ENCODE measurements at places on chromosomes 5 and 9.

GRCh38 chr5:157917899-157918809, 59.2 kb upstream of the CLINT1 start:
- peak; percentile 47 for DNase-seq

DNA sequence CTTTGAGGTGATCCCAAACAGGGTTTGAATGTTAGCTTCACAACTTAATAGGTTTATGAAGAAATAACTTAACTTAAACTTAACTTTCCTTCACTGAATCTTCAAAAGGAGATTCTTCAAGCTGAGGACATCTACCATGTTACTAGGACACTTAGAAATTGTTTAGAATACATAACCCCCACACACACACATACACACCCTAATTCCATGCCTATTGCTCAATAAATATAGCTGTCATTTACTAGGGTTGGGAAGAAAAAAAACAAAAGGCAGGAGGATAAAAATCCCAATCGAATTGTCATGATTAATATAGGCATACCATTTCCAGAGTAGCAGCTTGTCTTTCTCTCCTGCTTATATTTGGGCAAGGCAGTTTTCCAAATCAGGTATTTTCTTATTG, 68.3 kb downstream of the ALDH1A1 start:
- no peak for DNase-seq

GRCh38 chr5:73438645-73439470, 9.7 kb downstream of the FOXD1 start:
- no peak for DNase-seq

DNA sequence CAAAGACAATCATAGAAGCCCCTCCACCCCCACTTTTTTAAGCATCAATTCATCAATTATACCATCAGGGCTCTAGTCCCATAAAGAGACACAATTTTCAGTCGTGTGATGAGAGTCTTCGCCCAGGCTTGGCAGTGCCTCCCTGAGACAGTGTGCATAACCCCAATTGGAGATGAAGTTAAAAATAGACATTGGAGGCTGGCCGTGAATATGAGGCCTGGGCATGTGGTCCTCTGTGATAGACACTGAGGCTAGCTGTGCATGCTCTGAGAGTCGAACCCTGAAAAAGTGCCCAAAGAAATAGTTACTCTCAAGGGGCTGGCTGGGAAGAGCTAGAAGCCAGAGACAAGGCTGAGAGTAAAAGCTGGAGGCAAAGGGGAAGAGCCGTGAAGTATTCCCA, 248.6 kb upstream of the NR4A3 start:
- no peak for DNase-seq

- DNase-seq, result no peak
Observed at GRCh38 chr9:79154806-79155205, 417.0 kb upstream of the TLE4 start.

DNA sequence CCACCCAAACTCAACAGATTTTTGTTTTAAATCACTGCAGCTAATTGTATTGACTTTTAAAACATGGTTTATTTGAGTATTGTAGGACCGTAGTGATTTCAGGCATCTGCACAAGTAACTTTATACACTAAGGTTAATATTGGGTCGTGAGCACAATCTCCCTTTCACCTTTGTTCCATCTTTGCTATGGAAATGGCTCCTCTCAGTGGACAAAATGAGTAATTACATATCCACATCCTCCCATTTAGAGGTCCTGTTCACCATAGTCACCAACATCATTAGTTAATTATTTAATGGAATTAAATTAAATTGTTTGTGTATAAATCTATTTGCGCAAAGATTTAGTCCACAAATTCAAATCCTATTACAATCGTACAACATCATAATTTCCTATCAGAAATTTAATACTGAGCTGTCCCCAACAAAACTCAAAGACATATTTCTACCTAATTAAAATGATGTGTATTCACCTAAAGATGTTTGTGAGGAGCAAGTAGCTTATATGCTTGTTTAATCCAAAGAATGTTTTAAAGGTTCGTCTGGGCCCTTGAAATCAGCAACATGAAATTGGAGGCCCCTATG, 173.0 kb upstream of the DAPK1 start:
- no peak for DNase-seq

DNA sequence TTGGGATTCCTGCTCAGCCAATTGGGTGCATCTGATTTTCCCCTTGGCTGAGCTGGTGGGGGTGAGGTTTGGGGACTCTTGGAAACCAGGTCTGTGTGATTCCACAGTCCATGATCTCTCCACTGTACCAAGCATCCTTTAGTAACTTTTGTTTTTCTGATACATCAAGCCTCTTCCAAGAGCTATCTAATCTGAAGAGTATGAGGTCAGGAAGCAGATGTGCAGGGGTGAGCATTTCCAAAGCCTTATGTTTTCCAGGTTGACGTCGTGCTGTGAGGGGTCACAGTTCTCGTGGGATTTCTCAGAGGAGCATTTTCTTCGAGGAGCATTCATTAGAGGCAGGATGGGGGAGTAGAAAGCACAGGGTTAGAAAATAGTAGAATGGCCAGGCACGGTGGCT, 95.3 kb downstream of the KLF4 start:
- DNase-seq, result no peak

GRCh38 chr5:54988218-54988617, 2.8 kb upstream of the ESM1 start:
- no peak for DNase-seq

GRCh38 chr5:154092356-154093141, 53.8 kb downstream of the MFAP3 start:
- DNase-seq, result no peak

- no peak for DNase-seq
Observed at GRCh38 chr5:174655351-174655750, 69.0 kb upstream of the MSX2 start.

GRCh38 chr5:52854949-52855348, 67.2 kb downstream of the ITGA1 start:
- no peak for DNase-seq

GRCh38 chr9:125635888-125636287, 71.1 kb downstream of the MAPKAP1 start:
- DNase-seq, result no peak

DNA sequence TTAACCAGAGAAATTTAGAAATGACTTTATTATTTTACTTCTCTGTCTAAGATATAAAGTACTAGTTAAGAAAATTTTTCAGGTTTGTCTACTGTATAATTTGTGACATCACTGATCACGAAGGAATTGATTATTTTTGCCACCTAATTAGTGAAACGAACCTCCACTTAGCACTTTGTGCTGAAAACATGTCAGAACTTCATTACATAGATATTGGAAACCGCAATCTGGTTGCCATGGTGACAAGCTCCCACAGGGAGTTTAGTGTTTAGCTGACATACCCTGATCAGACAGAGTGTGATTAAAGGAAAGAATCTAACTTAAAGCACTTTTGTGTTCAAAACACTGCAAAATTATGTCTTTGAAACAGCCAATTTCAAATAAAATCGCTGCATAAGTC, 668.4 kb upstream of the CCNG1 start:
- DNase-seq, result no peak

GRCh38 chr5:37494756-37495155, 115.6 kb downstream of the WDR70 start:
- no peak for DNase-seq

- DNase-seq, result no peak
Observed at GRCh38 chr9:129322022-129322621, 144.1 kb upstream of the IER5L start.

- DNase-seq, result no peak
Observed at GRCh38 chr5:138631096-138631928, 56.1 kb upstream of the HSPA9 start.

DNA sequence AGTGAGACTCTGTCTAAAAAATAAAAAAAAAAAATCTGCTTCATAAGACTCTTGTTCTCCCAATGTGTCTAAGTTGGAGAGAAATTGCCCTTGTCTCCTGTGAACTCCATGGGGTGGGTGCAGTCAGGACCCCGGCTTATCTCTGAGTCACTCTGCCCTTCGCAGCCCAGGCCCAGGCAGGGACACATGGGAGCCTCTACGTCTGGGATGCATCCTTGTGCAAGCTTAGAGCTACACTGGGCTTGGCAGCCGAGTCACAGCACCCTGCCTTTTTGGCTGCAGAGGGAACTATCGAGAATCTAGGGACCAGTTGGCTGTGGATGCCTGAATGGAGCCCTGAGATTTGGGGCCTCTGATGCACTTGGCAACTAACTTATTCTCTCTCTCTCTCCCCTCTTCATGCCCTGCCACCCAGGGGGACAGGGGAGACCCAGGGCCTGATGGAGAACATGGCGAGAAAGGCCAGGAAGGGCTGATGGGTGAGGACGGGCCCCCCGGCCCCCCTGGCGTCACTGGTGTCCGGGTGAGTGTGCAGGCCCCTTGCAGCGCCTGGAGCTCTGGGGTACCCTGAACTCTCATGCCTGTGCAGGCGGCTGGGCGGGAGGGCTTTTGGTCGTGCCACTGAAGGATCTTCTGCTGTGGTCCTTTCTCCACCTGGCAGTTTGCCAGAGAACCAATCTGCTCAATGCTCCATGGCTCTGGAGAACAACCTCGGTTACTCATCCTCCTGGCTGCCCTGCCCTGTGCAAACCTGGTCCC, 47.5 kb upstream of the ORM1 start:
- no peak for DNase-seq

DNA sequence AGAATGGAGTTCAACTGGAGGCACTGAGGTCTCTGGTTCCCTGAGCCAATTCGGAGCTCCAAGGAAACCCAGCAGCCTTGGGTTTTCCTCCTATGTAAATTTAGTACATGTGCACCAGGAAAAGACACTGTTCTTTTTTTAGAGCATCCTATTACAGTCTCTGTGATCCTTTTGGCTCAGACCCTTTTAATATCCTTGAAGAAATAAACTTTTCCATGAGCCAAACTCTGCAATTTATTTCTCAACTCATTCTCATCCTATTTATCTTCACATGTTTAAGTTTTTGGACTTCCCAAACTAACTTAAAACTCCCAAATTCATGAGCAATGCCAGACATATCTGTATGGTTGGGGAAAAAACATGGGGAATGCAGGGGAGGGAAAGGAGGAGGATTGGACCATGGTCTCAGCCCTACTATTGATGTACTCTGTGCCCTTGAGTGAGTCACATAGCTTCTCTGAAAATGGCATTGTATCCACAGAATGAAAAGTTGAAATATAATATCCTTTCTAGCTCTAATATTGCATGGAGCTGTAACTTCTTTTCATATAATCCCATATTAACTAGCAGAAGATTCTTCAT, 76.6 kb downstream of the PAPPA start:
- no peak for DNase-seq

- DNase-seq, result no peak
Observed at GRCh38 chr5:127210042-127210441, 80.6 kb upstream of the MEGF10 start.

DNA sequence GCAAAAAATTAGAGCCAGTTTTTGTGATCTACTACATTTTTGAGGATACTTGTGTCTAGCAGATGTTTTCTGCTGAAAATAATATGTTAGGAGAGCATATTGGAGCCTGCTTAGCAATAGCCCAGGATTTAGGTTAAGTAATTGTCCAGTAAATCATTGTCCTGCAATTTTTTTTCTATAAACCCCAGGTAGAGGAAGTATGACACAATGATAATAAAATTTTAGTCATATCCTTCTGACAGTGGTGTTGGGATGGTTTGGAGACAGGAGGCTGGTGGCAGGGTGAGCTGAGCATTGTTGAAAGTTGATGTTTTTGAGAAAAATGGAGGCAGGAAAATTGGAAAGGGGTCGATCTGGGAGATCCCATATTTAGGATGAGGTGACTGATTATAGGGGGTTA, 3.5 kb downstream of the SNCAIP start:
- DNase-seq, result no peak

GRCh38 chr9:97479496-97480159, 21.8 kb upstream of the TMOD1 start:
- DNase-seq, result no peak

- DNase-seq, result no peak
Observed at GRCh38 chr9:3948826-3949556, 350.9 kb downstream of the GLIS3 start.

All from stimulated activated CD4-positive, alpha-beta T cell treated with anti-CD3 and anti-CD28 coated beads, TNF-alpha, amount 100 ng/mL, for 48 hours (primary cell).